ENCODE measurements at places on chromosomes 2 and 18.

DNA sequence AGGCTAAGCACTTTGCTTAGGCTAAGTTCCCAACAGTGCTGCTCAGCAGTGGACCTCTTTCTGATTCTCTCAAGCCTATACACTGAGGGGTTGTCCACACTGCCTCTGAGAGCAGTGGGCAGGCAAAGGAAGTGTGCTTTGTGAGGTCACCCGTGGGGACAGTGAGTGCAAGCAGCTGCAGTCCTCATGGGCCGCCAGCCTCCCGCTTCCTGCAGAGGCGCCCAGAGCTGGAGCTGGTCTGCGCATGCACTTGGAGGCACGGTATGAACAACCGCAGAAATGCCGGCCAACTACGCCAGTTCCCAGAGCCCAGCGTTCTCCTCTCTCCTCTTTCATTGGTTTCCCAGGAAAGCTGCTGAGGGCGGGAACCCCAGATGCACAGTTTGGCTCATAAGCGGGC is 149.5 kb upstream of the DLX2 start:
- no peak for DNase-seq

DNA sequence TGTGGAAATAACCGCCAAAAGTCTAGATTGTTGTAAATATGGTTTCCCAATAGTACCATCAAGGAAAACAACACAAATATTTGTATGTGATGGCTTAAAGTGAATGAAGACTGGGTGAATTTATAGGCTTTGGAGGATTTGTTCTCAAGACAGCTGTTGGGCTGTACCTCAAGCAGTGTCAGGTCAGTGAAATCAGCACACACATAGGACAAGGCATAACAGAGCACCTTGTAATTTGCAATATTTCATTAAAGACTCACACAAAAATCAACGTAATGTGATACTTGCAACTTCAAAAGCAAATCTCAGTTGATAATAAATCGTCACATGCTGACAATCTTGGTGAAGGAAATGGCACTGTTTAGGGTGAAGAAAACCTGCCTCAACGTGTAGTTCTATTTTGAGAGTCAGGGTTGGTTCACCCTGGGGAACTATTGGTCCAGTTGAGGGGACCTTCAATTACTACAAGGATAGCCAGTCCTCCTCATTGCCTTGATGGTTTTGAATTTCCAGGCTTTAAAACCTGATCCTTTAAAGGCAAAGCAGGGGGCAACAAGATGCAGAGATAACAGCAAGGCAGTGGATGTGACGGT is 126.8 kb upstream of the ST6GAL2 start:
- no peak for DNase-seq

GRCh38 chr2:126531029-126531428 is 124.9 kb upstream of the GYPC start:
- DNase-seq: no peak

DNA sequence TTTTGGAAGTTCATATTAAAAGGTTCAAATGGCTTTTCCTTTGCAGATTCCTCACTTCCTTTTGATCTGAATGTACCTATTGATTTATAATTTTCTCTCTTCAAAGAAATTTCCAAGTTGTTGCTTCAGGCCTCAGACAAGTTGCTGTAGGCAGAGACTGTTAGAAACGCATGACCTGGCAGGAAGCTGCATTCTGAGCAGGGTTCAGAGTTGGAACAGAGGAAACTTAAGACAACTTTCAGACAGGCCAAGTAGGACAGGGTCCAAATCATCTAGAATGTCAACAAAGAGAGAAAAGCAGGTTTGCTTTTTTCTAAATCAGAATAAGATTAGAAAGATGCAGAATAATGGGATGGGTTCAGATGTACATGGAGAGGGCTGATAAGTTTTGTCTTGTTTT is 416.3 kb downstream of the LRP1B start:
- DNase-seq: no peak

- DNase-seq: no peak
Measured at GRCh38 chr2:33210626-33211025, 263.9 kb downstream of the LTBP1 start.

GRCh38 chr2:161381546-161381945 is 34.6 kb upstream of the TBR1 start:
- DNase-seq: no peak

DNA sequence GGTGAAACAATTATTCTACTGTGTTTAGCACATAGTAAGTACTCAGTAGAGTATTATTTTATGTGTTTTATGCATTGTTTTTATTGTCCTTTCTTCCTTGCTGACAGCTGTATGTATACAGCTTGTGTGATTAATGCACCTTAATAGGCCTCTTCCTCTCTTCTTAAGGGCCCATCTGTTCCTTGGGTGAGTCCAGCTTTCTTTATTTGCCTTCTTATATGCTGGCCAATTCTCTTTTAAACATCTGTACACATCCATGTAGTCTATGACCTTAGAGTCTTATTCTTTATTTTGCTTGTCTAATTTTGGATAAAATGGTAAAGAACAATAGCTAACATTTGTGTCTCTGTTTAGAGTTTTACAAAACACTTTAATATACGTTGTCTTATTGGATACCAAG is 333.7 kb upstream of the MEIS1 start:
- no peak for DNase-seq

GRCh38 chr2:172578860-172579512 is 23.1 kb downstream of the PDK1 start:
- no peak for DNase-seq

DNA sequence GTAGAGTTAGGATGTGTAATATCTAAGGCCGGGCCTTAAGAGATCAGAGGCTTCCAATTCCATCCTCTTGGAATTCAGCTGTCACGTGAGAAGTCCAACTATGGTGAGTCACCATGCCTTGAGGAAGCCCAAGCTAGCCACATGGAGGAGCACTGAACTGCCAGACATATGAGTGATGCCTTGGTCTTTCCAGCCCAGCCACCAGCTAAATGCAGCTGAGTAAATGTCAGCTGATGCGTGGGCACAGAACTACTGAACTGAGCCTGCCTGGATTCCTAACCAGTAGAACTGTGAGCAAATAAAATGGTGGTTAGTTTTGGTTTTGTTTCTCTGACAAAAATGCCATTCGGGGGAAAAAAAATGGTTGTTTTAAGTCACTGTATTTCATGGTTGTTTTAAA is 153.7 kb upstream of the SERTAD2 start:
- no peak for DNase-seq

DNA sequence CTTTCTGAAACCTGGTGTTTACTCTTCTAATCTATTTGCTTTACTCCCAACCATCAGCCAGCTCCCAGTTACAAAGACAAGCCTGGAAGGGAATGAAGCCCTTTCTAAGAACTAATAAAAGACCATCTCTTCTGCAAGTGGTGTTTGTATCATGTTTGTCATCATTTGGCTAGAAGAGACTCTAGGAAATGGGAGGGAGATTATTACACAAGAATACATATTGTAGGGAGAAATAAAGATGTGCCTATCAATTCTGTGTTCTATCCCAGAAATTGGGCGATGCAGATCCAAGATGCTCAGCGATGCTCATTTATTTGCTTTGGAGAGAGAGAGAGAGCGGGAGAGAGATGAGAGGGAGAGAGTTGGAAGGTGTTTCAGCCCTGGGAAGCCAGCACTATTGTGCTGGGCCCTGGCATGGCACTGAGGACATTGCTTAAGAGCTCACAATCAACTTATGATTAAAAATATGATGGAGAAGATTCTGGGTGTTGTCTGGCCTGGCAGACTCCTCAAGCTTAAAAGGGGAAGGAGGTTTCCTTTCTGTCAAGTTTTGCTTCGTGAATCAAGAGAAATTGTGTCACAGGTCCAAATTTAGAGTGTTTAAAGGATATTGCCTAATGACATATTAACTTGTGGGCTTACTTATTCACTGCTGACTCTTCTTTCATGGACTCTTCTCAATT is 41.8 kb upstream of the AFF3 start:
- DNase-seq: no peak

- DNase-seq: no peak
Measured at GRCh38 chr2:77372636-77373035, 149.5 kb downstream of the LRRTM4 start.

- no peak for DNase-seq
Measured at GRCh38 chr2:50831676-50832075, 200.3 kb downstream of the NRXN1 start.

DNA sequence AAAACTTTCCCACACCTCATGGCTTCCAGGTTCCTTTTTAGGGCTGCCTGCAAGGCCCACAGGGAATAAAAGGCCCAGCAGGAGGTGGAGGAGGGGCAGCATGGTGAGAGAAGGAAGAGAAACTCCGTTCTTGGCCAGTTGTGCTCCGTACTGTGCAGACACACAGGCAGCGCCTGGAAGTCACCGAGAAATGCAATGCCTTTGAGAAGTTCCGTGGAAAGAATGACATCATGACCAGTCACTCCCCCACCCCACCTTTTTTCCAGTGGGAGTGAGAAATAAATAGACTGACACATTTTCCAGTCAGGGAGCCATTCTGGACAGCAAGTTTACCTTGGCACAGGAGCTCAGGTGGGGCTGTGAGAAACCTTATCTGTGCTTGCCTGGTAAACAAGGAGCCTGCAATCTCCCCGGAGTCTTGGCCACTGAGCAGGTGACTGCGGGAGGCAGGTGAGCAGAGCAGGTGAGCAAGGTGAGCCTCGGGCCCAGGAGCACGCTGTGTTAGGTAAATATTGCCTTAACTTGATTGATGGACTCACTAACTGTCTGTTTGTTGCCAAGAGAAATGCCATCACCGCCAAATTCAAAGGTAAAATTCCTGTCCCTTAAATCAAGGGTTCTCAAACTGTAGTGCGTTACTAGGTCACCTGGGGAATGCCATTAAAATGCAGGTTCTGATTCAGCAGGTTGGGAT is 13.5 kb upstream of the LBH start:
- DNase-seq: no peak

DNA sequence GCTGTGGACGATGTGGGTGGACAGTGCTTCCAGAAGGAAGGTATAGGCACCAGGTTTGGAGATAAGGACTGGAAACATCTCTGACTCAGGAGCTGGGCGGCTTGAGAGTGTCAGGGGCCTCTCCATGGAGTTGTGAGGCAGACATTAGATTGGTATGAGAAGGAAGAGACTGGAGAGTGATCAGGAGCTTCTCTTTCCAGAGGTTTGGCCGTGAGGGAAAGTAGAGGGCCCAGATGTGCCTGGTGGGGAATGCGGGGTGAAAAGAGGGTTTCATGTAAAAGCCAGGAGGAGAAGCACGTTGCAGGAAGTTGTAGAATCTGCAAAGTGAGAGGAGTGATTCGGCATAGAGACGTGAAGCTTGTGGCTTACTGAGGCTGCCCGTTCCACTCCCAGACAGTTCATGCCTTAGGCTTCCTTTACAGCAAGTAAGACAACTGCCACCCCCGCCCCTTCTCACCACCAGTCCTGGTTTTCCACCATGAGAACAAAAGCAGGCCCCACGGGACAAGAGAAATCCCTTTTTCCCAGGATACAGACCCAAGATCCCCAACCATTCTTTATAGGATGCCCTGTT is 166.3 kb upstream of the HDAC4 start:
- no peak for DNase-seq

DNA sequence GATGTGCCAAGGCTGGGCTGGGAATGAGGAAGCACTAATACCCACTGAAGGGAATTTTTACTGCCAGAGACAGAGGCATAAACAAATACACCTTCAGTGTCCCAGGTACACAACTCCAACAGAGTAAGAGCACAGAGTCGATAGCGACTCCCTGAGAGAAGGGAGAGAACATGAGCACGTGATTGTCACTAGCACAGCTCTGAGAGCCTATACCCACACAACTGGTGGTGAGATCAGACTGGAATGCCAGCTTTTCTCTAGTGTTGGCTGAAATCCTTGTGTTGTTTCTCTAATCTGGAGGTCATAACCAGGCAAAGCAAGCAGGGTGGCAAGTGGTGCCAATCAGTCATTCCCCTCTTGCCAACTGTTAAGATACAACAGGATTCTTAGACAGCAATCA is 377.2 kb downstream of the CNTNAP5 start:
- no peak for DNase-seq

- no peak for DNase-seq
Measured at GRCh38 chr18:38895560-38895959, 1330.0 kb upstream of the CELF4 start.

DNA sequence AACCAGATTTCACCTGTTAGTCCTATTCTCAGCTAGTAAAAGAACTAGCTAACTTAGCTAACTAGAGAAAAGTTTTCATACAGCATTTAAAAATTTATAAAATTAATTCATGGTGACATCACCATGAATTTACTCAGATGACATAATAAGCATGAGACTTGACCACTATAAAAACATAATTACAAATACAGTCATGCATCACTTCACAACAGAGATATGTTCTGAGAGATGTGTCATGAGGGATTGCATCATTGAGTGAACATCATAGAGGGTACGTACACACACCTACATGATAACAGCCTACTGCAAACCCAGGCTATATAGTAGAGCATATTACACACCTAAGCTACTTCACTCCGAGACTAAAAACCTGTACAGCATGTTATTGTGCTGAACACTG is 481.3 kb upstream of the CHAC2 start:
- no peak for DNase-seq

DNA sequence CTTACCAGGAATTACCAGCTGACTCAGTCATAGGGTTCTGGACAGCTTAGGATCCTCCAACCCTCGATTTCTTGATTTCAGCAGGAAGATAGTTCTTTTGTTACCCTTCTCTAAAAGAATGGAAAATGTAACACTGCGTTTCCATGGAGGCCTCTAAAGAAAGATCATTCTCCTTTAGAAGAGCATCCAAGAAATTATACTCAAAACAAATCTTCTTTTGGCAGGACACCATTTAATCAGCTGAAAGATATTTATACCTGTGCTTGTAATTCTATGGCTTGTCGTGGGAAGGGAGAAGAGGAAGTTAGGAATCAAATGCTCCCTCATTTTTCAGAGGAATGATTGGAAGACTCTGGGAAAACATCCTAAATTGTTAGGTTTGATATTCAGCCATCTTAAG is 130.5 kb downstream of the RAB3GAP1 start:
- no peak for DNase-seq

- no peak for DNase-seq
Measured at GRCh38 chr2:74093426-74093825, 54.3 kb downstream of the BOLA3 start.

GRCh38 chr2:157856187-157856515 is 20.0 kb downstream of the ACVR1 start:
- no peak for DNase-seq

DNA sequence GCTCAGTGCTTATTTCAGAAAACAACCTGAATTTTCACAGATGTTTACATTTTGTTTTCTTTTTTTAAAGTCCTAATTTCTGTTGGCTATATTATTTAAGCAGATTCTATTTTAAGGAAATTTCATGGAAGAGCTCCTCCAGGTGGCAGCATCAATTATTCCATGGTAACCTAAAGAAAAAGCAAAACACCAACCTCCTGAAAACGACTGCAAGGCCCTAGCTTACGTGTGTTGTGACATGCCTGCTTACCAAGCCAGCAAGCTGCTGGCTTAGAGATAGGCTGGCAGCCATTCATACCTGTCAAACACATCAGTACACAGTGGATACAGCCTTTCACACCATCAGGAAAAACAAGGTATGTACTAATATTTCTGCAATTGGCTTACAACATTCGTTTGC is 64.9 kb downstream of the LPIN2 start:
- DNase-seq: no peak
